Frontal cortex (tissue), 4 donors: ENCODE measurements at places on chromosomes 16 and 17. TPM values are rescaled to one million over a fixed set of nuclear protein-coding genes. Genes with fewer than 3 reads are reported as not detected.

KRTAP17-1 gene
- not detected for total RNA-seq

DNA sequence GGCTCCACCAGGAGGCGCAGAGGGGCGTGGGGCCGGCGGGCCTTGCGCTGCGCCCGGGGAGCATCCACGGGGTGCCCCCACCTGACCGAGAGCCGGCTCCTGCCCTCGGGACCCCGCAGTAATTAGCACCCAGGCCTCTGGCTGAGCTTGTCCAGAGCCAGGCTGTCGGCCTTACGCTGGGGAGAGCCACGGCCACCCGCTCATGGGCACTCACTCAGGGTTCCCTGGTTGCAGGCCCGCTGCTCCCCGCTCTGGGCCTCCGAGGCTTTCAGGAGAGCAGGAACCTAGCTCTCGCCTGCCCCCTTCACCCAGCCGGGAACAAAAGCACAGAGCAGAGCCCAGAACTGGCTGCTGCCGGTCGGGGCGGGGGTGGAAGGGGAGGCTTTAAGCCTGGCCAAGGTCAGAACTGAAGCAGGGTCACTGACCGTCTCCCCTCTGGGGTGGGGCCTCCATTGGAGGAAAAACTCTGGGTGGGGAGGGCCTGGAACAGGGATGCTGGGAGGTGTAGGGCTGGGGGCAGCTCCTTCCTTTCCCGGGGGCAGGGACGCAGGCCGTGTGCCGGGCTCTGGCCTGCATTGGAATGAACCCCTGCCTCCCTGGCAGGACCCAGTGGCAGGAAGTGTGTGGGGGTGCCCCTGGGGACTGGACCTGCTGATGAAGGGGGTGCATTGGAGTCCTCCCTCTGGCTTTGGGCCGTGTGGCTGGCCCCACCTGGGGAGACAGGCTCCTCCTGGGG is 12.3 kb downstream of the GLIS2 start:
- peak; percentile 86 for DNase-seq

PRM1 gene
- total RNA-seq: not detected

DNA sequence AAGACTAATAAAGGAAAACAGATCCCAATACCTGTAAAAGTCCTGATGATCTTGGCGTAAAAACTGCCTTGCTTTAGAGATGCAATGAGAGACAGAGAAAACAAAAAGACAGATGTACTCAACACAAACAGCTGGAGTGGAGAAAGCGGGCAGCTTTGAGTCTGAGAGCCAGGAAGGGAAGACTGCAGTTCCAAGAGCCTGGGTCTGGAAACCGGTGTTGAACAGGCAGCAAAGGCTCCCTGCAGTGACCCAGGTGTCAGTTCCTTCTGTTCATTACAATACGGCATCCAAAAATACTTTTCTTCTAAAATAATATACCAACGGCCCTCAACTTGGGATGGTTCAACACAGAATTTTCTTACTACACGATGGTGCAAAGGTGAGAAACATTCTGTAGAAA is 29.6 kb downstream of the VPS53 start:
- no peak for DNase-seq

DNA sequence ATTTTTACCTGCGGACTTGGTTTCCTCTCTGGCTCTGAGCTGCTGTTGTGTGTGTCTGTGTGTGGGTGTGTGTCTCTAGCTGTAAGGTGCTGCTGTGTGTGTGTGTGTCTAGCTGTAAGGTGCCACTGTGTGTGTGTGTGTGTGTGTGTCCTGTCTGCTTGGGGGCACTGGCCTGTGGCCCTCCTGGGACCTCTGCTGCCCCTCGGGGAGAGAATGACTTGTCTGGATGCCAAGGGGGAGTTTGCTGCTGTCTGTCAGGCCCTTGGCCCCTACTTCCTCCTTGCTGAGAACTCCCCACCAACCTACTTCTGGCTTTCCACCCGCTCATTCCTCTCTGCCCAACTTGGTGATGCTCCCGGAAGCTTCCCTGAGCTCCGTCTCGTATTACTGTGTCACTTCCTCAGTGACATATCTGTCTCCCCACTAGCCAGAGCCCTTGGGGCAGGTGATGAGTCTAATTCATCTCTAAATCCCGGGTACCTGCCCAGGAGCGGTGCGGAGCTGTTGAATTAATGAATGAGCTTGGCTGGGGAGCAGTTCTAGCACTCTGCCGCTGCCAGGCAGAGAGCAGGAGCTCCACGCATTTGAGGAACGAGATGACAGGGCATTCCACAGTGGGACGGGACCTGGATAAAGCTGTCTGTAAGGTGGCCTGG is 3.5 kb upstream of the LASP1NB start:
- no peak for DNase-seq

GRCh38 chr17:42142371-42142896 is 12.4 kb downstream of the RAB5C start:
- DNase-seq: no peak

DNA sequence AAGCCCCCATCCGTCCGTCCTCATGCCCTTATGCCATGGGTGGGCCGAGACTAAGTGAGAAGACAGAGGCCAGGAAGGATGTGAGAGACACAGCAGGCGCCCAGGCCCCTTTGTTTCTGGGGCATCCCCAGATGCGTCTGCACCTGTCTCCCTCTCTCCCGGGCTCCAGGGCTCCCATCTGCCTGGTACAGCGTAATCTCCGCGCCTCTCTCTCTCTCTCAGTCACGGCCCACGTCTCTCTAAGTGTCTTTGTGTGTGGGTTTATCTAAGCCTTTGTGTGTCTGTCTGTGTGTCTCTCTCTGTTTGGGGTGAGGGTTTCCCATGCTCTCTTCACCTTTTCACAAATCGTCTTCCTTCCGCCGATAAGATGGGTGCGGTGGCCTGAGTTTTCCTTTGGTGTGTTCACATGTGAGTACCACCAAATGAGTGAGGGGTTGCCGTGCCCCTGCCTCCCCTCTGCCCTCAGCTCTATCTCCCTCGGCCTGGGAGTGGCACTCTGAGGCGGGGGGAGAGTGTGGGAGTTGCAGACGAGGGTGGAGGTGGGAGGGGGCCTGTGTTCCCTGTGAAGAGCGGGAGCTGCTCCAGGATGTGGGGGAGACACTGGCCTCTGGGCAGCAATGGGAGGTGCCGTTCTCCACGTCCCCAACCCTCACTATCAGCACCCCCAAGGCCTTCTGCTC is 25.8 kb upstream of the ABCC3 start:
- DNase-seq: no peak

KRTAP2-1 gene
- not detected for total RNA-seq

GRCh38 chr16:88297178-88297720 is 85.5 kb upstream of the ZNF469 start:
- no peak for DNase-seq

- DNase-seq: no peak
Measured at GRCh38 chr17:81930142-81931125, 2.9 kb upstream of the MAFG start.

C16orf92 gene
- total RNA-seq: not detected

SP6 gene
- not detected for total RNA-seq

DNA sequence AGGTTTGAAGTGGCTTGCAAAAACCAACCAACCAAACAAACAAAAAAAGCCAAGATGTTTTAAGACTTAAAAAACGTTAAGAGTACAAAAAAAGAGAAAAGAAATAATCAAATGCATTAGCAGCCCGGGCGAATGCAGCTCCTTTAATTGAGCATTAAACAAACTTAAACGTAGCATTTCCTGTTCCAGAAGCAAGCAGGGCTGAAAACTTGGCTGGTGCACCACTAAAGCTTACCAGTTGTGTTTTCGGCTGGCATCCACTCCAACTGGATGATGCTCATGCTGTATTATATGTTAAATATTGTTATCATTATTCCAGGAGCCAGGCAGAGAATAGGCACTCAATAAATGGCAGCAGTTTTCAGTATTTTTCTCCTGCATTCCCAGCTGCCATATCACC is 45.1 kb downstream of the IRX6 start:
- no peak for DNase-seq

GRCh38 chr17:64323774-64324173 is 60.7 kb upstream of the TEX2 start:
- DNase-seq: no peak

- no peak for DNase-seq
Measured at GRCh38 chr17:81057079-81057730, 22.3 kb downstream of the BAIAP2 start.

GRCh38 chr16:1746693-1747195 is 24.6 kb downstream of the NME3 start:
- DNase-seq: no peak

DNA sequence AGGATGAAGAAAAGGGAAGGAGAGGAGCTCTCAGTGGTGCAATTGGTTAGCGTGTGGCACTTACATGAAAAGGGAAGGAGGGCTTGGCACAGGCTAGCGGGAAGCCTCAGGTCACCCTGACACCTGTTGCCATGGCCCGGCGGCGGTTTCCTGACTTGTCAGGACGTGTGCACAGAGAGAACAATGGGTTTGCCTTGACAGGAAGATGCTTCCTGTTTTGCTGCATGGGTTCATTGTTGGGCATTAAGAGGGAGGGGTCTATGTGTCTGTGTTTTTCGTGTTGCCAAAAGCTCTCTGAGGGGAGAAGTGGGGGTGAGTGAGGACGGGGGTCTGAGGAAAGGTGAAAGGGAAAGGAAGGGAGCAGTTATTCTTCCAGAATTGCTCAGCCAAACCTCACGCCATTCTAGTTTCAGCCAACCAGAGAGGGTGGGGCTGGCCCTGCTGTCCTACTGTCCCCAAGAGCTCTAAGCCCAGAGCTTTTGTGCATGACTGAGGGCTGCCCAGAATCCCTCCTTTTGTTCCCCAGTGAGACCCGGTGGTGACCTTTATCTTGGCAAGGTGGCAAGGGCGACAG is 17.1 kb upstream of the CCR7 start:
- no peak for DNase-seq

DNA sequence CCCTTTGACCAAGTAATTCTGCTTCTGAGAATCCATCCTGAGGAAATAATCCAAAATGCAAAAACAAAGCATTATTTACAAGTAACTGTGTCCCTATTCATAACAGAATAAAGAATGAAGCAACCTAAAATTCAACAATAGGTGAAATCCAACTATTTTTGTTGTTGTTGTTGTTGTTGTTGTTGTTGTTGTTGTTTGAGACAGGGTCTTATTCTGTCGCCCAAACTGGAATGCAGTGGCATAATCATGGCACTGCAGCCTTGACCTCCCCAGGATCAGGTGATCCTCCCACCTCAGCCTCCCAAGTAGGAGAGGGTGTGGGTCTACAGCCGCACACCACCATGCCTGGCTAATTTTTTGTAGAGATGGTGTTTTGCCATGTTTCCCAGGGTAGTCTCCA is 75.9 kb upstream of the MTMR4 start:
- DNase-seq: no peak

- DNase-seq: no peak
Measured at GRCh38 chr17:38353086-38353604, 1.5 kb downstream of the SOCS7 start.

CA5A gene
- total RNA-seq: not detected
